ENCODE measurements at places on chromosomes 3 and 15. TPM values are rescaled to one million over a fixed set of nuclear protein-coding genes. Genes with fewer than 3 reads are reported as not detected.

DNA sequence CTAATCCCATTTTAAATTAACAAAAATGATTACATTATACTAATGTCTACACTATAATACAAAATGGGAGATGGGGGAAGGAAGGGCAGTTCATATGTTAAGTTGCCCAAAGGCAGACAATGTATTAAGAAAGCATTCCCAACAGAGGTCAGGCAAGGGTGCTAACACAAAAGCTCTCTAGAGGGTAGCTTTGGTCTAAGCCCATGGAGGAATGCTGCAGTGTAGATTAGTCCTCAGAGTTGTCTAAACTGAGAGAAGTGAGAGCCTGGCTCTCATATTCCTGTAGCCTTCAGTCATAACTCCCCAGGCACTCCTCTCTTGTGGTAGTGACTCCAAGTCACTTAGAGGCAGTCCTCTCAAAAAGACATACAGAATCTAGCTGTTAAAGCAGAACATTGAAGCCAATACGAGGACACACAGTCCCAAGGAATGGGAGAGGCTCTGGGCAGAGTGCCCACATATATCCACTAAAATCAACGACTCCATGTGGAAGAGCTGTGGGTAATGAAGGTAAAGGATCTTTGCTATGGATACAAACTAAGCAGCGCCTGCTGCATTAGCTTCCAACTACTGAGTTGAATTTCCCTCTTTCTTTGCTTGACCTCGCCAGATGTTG is 14.5 kb downstream of the NEK10 start:
- no peak for DNase-seq

- DNase-seq, result no peak
Observed at GRCh38 chr15:89335298-89336041, 846 bp upstream of the POLG start.

DNA sequence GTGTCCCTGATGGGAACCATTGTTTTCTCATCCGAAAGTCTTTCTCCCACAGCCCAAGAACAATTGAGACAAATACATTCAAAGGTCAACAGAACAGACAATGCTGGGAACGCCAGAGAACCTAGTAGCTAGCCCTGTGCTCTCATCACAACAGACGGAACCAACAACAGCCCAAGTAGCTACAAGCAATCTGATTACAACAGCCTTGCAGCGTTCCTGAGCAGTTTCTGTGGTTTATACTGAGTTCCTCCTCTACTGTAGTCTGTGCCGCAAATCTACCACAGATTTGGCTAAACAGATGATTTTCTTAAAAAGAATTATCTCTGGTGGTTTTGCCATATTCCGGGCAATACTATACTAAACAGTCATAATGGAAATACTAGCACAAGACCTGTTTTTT is 435.6 kb downstream of the MECOM start:
- DNase-seq, result no peak

DNA sequence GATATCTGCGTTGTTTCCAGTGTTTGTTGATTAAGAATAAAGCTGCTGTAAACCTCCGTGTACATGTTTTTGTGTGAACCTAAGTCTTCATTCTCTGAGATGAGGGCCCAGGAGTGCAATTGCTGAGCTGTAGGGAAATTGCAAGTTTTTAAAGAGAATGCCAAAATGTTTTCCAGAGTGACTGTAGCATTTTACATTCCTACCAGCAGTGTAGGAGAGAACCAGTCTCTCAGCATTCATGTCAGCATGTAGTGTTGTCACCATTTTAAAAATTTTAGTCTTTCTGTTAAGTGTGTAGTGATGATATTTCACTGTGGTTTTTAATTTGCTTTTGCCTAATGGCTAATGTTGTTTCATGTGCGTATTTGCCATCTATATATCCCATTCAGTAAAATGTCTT is 3.4 kb upstream of the MGLL start:
- no peak for DNase-seq

DNA sequence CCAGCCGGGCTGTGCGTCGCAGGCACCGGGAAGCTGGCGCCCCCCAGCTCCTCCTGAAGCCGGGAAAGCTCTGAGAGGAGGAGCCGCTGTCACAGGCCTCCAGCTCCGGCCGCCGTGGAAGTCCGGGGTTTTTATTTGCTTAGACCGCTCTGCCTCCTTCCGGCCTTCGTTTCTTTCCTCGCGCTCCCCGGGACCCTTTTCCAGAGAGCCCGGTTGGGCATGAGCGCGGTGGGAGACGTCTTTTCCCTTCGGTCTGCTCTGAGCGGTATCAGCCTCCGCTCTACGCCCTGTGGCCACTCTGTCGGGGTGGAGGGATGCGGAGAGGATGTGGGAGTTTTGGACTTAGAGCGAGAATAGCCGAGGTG is 559 bp downstream of the SENP5 start:
- no peak for DNase-seq

DNA sequence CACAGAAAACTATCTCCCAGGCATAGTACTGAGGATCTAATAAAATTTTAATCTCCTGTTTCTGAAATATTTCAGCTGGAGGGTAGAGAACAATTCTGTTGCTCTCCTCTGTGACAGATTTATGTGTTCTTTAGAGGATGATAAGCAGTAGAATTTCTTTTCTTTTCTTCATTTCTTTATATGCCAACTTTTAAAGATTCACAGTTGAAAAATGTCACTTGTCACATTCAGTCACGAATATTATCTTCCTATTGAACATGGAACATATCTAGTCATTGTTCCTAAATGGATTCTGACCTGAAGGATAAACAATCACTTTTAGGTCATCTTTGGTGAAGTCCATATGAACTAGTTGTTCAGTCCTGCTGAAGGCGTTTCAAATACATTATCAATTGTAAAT is 585.5 kb upstream of the DPPA4 start:
- DNase-seq, result no peak

DNA sequence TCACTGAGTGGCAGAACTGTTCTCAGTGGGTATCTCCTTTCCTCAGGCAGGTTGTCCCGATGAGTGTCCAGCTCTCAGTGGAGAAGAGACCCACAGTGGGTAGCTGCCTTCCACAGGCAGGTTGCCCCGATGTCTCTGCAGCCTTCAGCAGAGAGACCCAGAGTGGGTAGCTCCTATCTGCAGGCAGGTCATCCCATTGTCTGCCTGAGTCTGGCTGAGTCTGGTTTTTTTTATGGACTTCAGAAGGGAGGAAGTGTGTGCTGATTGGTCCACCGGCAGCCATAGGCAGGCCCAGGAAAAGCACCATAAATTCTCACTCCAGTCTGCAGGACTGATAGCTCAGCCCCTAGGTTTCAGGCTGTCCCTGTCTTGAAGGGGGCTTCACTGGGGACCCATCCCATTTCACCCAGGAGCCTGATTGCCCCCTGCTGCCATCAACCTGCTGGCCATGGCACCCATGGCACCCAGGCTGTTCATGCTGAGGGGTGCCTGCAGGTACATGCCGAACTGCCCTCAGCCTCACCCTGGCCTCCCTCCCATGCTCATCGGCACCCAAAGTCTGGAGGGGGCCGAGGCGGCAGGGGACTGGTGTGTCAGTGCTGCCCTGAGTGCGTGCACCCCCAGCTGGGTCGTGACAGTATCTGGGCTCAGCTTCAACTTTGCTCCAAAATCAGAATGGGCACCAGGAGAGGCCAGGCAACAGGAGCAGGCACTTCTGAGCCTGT is 3.6 kb upstream of the LIMD1 start:
- no peak for DNase-seq

- DNase-seq, result no peak
Observed at GRCh38 chr3:131323014-131323413, 58.6 kb upstream of the NUDT16 start.

GRCh38 chr15:27486051-27486450 is 515.1 kb downstream of the GABRG3 start:
- DNase-seq, result no peak

DNA sequence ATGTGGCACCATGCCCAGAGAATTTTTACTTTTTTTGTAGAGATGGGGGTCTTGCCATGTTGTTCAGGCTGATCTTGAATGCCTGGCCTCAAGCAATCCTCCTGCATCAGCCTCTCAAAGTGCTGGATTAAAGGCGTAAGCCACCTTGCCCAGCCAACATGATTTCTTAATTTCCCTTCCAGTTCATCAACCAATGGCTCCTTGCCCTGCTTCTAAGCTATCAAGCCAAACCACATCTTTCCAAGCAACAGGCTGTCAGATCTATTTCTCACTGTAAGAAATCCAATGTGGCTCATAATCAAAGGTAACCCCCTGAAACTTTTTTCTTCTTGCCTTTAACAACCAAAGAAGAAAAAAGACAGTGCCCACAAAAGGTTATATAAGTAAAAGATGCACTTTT is 204.2 kb upstream of the ICE2 start:
- DNase-seq, result no peak

GRCh38 chr3:69273896-69274295 is 112.0 kb downstream of the FRMD4B start:
- DNase-seq, result no peak

DNA sequence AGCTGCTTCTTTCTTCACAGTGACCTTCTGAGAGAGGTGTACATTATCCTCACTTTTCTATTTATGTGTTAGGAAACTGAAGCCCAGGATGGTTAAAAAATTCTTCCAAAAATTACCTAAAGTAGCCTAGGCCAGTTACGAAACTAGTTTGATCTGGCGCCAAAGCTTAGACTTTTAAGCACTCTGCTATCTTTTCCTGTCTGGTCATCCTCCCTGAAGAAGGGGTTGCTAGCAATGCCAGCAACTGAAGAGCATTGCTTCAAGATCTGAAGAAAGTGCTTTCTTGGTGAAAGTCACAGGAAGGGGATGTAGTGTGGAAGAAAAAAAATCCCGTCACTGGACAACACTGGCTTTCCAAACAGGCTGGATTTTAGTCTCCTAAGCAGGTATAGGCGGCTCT is 618.8 kb upstream of the GRM7 start:
- DNase-seq, result no peak

DNA sequence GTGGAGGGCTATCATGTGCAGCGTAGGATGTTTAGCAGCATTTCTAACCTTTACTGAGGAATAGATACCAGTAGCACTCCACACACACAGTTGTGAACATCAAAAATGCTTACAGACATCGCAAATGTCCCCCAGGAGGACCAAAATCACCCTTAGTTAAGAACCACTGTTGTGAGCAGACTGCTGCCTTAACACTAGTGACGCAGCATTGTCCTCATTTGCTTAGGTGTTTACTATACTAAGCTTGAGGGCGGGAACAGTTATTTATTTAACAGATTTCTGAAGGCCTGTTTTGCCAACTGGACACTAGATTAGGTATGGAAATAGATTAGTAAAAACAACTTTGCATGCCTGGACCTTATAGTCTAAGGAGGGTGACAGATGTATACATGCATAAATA is 2.3 kb downstream of the PPP2R3A start:
- DNase-seq, result no peak

GRCh38 chr15:85764649-85765277 is 30.0 kb downstream of the KLHL25 start:
- no peak for DNase-seq

- no peak for DNase-seq
Observed at GRCh38 chr15:63517202-63517601, 12.8 kb downstream of the USP3 start.

GRCh38 chr3:53092942-53093341 is 37.3 kb downstream of the RFT1 start:
- DNase-seq, result no peak

DNA sequence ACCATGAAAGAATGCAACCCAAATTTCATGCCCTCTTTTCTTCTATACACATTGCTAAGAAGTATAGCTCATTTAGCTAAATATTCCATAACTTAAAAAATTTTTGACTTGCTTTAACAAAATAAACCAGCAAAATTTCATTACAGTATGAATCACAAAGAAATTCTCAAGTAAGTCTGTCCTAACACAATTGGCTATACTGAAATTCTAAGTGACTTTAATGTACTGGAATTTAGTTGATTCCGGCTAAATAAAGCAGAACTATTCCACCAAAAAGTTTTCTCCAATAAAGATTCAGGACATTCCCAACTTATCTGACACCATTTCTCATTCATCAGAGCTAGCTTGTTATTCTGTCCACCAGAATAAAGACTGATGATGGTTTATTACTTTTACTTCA is 23.8 kb downstream of the LRRFIP2 start:
- no peak for DNase-seq

- no peak for DNase-seq
Observed at GRCh38 chr15:60115579-60116380, 111.7 kb downstream of the FOXB1 start.

DNA sequence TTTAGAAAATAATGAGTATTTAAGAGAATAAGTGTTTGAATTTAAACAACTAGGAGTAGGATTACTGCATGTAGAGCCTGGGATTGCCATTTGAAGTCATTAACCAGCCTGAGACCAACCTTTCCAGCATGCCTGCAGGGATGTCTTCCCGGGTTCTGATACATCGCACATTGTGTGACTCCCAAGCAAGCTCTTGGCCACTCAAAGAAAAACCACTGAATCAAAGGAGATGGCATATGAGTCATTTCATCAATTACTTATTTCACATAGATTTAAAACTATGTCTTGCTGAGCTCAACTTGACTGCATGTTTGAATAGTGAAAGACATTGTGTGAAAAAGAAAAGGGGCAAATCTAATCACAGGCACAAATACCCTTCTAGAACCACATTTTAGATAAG is 15.0 kb upstream of the THBS1 start:
- DNase-seq, result no peak

DNA sequence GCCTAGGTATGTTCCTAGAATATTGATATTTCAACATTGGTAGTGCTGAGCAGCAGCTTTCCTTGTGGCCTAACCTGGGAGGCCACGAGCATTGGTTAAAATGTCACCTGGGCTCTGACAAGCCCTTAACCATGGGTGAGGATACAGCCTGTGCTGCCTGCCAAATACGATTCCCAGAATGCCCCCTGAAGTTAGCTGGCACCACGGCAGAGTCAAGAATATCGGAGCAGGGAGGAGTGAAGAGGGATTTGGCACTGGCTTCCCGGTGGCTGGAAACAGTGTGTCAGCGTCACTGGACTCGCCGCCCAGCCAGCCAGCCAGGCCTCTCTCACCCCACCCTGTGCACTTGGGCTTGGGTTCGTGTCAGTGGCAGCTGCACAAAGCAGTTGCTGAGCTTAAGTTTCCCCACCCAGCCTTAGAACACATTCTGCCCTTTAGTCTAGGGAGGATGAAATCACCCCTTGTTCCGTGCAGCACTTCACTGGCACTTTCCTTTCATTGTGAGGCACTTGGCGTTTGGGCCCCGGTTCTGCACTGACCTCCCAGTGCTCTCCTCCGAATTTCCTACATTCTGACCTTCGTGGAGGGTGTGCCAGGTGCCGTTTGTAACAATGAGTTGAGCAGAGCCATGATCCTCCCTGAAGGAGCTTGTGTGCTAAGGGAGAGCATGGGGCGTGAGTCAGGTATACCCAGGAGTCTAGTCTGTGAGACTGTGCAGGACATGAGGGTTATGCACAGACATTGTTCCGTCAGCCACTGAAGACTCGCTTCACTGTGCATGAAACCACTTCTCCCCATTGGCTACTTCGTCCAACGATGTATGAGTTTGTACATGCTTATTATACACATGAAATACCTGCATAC is 152.8 kb upstream of the BHLHE40 start:
- DNase-seq, result no peak

- DNase-seq, result no peak
Observed at GRCh38 chr3:159458010-159458409, 530.6 kb upstream of the IL12A start.

GRCh38 chr3:44265815-44266214 is 24.1 kb downstream of the TOPAZ1 start:
- no peak for DNase-seq

The SYNPR gene
- not detected for total RNA-seq

The KIF23 gene
- 9.2 TPM for total RNA-seq

The FBXO45 gene
- total RNA-seq, result 10.2 TPM

The TMIE gene
- total RNA-seq, result not detected

The LEKR1 gene
- total RNA-seq, result 0.34 TPM

The PXYLP1 gene
- 1.8 TPM for total RNA-seq

The IGF1R gene
- 57.9 TPM for total RNA-seq
